ENCODE measurements at places on chromosomes 3 and 15.

DNA sequence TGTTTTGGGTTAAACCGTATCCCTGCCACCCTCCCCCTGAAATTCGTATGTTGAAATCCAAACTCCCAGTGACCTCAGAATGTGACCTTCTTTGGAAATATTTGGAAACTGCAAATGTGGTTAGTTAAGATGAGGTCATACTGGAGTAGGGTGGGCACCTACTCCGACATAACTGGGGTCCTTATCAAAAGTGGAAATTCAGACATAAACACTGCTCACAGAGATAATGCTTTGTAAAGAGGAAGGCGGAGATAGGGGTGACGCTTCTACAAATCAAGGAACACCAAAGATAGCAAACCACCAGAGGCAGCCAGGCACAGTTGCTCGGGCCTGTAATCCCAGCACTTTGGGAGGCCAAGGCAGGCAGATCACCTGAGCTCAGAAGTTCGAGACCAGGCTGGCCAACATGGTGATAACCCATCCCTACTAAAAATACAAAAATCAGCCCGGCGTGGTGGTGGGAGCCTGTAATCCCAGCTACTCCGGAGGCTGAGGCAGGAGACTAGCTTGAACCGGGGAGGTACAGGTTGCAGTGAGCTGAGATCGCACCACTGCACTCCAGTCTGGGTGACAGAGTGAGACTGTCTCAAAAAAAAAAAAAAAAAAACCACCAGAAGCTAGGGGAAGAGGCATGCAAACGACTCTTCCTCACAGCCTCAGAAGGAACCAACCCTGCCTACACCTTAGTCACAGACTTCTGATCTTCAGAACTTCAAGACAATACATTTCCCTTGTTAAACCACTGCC, 51.1 kb upstream of the CHD2 start:
- DNase-seq = peak; percentile 88

GRCh38 chr3:12495749-12496452, 11.6 kb downstream of the TSEN2 start:
- DNase-seq = no peak

DNA sequence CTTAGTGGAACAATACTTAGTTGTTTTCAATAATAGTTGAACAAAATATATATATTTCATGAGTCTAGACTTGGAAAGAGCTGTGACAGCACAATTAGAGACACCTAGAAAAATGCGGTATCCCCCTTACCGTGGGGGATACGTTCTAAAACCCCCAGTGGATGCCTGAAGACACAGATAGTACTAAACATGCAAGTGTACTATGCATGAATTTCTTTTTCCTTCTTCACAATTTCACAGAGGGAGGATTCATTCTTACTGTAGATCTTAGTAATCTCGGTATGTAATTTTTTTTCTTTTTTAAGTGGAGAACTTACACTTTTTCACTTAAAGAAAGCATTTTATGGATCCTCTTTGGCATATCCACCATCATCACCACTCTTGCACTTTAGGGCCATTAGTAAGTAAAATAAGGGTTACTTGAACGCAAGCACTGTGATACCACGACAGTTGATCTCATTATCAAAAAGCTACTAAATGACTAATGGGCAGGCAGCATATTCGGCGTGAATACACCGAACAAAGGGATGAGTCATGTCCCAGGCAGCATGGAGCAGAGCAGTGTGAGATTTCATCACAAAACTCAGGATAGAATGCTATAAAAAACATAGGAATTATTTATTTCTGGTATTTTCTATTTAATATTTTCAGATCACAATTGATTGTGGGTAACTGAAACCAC, 72.3 kb upstream of the ZNF280D start:
- DNase-seq = peak; percentile 89

GRCh38 chr3:61638741-61639140, 77.4 kb downstream of the PTPRG start:
- DNase-seq = peak; percentile 64

- no peak for DNase-seq
These were observed 92.8 kb downstream of the DAPK2 start for GRCh38 chr15:63953524-63953923.

DNA sequence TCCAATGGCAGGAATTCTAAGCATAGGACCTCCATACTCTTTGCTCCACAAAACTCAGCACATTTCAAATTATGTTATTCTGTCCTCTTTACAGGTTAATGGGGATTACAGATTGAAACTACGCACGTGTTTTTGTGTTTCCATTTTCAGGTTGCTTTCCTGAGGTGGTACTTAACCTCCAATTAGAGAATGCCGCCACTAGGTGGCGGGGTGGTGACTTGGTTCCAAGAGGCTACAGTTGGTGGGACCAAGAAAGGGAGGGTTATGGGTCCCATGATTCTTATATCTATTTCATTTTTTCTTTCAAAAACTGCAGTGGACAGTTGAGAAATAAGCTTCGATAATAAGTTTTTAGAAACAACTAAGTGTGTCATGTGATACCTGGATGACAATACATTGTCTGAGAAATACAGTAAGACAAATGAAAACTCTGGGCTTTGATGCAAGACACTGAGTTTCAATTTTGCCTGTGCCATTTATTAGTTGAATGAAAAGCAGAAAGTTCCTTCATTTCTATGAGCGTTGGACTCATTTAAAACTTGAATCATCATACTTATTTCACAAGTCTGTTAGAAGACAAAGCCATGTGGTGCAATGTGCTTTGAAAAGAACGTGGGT, 539.0 kb downstream of the FGF12 start:
- peak; percentile 42 for DNase-seq

DNA sequence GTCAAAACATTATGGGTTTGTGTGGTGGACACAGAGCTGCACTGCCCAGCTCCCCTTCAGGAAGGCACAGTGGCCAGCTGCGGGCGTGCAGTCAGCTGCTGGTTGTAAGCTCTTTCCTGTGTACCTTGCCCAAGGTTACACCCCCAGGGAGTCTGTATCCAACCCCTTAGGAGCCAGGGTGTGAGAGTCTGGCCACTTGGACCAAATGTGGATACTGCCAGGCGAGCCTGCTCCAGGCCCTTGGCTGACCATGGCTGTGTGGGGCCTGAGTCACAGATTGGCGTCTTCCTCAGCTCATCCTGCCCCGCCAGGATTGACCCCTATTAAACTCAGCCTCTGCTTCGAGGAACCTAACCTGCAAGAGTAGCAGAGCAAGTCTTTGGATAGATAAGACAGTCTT, 56.9 kb downstream of the ABHD5 start:
- DNase-seq = no peak

DNA sequence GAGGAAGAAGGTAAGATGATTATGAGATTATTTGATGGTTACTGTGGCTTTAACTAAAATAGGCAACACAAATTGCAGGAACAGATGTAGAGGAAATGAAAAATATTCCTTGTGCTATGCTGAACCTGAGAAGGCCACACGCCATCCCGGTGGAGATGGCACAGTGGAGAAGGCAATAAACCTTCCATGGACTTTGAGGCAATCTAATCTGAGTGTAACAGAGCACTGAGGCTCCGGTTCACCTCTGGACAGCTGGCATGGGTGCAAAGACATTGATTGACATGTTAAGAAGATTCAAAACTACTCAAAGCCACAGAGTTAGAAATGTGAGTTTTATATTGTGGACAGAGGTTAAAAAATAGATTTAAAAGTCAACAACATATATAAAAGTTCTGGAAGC, 535.7 kb downstream of the AGBL1 start:
- no peak for DNase-seq

DNA sequence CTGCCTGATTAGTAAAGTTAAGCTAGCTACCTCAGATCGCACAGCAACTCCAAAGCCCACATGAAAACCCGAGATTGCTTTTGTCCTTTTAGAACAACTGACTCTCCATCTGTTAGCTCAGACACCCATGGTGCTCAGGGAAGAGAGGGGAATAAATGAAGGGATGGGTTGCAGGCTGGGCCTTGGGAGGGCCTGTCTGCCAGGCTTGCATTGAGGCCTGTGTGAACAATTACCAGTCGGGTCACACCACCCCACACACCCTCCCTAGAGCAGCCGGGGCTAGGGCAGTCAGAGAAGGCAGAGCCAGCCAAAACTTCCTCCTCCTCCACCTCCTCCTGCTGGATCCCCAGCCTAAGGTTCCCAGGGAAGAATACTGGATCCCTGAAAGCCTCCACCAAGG, 8.8 kb upstream of the PRKAR2A start:
- no peak for DNase-seq
